ENCODE measurements at places on chromosomes 7 and 10.

- ATAC-seq, result peak; percentile 80
Observed at GRCh38 chr7:75055830-75056772, 17.5 kb downstream of the RCC1L start.

DNA sequence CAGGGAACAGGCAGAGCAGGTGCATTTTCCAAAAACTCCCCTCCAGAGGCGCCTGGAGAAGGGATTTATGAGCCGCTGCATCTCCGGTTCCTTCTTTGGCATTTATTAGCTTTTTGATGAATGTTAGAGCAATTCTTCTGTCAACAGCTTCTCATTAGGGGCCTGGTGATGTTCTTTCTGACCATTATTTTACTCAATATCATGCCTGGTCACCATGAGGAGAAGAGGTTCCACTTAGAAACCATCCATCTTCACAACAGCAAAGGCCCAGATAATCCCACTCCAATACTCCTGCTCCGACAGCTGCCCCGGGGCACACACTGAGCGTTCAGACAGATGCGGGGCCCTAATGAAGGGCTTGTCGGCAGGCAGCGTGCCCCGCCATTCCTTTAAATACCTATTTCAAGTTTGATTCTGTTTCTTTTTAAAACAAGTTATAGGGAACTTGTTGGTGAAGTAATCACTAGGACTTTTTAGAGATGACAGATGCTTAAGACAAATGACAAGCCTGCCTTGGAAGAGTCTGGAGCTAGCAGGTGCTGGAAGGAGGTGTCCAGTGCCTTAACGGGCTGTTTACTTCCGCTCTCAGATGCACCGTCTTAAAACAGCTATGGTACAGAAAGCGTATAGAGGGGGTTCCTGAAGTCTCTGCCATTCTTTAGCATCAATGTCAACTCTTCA, 31.7 kb downstream of the ECHDC3 start:
- no peak for ATAC-seq

DNA sequence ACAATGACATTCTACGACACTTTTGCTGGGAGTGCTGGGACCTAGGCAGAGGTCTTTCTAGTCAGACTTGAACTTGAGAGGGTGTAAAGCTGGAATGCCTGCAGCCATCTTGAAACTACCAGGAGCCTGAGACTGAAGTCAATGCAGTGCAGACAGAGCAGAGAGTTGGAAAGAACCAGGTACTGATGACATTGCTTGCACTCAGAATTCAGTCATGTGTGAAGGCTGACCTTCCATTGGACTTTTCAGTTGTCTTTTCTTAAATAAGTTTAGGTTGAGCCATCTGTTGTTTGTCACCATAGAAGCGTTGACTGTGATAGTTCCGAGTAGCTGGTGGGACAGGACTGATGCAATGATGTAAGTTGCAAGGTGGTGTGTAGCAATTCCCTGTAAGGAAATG, 3.1 kb upstream of the PLPP4 start:
- ATAC-seq, result no peak

- no peak for ATAC-seq
Observed at GRCh38 chr7:47591089-47591654, 9.3 kb upstream of the TNS3 start.

- ATAC-seq, result no peak
Observed at GRCh38 chr7:25843467-25843866, 308.5 kb upstream of the NFE2L3 start.

DNA sequence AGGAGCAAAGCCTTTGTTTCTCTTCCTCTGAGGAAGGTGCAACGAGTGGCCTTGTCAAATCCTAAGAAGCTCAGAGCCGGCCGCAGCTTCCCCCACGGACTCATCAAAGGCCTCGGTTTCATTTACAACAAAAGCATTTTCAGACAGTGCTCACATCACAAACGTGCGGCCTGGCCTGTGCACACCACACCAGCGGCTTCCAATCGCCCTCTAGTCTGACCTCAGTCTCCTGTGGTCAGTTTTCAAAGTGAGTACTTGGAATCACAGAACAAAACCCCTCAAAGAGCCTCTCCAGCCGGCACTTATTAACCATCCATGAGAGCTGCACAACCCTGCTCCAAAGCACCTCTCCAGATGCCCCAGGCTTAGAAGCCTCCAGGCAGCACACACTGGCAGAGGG, 3.3 kb downstream of the RADIL start:
- no peak for ATAC-seq

DNA sequence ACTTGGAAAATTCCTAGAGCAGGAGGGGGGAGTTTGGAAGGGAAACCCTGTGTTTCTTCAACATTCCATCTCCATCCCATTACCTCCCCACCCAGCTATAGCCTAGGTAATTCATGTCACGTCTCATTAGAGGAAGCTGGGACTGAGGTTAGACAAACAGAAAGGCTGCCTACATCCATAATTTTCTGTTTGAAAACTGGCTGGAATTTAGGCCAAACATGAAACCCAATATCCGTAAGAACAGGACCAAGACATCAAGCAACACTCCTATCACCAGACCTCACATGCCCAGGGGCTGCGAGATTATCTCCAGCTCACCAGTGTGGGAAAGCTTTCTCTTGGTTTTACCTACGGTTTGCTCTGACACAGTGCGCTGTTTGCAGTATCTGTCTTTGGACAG, 316.3 kb downstream of the FRMD4A start:
- peak; percentile 76 for ATAC-seq

- ATAC-seq, result peak; percentile 17
Observed at GRCh38 chr10:3142146-3142875, 30.3 kb downstream of the PITRM1 start.

GRCh38 chr7:128352153-128352537, 8.4 kb upstream of the RBM28 start:
- no peak for ATAC-seq

DNA sequence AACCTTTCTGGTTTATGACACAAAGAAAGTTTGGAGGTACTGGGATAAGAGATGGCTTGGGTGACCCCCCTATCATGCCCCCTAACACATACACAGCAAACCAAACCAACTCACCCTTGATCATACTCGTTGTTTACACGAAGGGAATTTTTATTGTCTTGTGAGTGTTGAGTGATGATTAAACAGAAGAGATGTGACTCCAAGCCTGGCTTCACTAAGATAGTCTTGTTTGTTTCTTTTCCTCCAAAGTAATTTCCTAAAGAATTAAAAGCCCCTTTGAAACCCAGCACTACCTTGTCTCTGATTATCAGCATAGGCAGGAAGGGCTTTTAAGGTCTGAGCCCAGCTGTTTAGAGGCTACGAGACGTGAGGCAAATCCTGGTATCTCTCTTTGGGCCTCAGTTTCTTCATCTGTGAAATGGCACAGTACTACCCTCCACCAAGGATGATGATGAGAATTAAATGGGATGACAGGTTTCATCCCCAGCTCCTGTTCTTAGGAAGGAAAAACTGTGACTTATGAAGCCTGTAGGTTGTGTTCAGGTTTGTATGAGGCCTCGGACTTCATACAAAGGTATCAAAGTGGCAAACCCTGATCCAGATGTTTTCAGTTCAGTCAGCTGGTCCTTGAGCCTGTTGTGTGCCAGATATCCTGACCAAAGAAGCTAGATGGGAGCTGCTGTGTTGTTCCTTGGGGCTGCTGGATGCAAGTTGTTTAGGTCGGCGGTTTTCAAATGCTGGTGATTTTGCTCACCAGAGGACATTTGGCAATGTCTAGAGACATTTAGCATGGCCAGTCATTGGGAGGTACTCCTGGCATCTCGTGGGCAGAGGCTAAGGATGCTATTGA, 51.8 kb downstream of the TCF7L2 start:
- ATAC-seq, result no peak

- no peak for ATAC-seq
Observed at GRCh38 chr10:47039562-47039913, 128.3 kb downstream of the PTPN20 start.

DNA sequence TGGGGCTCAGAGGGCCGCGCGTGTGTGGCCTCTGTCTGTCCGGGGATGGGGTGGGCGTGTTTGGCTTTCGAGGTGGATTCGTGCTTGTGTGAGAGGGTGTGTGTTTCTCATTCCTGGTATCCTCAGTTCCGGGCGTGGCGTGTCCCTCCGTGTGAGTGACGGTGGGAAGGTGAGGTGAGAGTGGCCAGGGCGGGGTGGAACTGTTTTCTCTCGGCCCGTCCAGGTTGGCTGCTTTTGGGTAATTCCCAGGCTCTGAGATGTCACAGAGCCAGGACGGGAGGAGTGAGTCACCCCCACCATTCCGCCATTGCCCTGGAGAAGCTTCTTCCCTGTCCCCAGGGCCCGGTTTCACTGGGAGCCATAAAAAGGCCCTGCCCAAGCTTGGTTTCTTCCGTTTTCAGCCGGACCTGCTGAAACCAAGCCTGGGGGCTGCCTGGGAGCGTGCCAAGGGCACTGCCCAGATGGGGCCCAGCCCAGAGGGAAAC, 21.3 kb upstream of the CLDN4 start:
- no peak for ATAC-seq
